ENCODE measurements at places on chromosomes 5 and 9.

GRCh38 chr5:74766418-74766848 lies 484 bp downstream of the GFM2 start:
- no peak for DNase-seq

DNA sequence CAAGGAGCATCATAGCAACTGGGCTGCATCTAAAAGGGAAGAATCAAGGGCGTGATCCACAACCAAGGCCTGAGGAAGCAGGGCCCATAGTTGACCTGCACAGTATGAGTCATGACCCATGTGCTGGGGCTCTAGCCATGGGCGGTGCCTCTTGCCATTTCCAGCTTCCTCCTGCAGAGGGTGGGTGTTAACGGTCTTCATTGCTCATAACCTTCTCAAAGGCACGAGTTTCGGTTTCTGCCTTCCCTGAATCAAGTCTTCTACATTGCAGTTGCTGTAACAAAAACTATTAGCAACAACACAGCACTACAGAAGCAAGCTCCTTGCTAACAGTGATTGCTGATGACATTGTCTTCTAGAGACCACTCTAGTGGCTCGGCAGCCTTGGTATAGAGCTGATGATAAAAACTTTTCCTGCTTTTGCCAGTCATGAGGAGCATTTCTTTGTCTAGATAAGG lies 66.9 kb downstream of the CTSL start:
- DNase-seq, result no peak

DNA sequence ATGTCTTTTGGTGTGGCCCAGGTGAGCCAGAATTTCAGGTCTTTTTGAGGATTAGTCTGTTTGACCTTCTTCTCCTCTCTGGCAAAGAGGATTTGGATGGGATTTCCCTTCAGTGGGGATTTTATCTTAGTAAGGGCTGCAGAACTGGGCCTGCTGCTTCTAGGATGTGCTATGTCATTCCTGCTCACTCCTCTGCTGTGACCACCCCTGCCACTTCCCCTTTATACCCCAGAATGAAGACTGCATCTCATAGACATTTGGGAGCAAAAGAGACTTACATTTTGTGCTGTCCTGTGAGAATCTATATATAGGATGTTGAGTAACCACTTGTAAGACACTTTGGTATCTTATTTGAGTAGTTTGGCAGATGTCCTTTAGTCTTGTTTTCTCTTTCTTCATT lies 76.2 kb downstream of the ARHGAP26 start:
- no peak for DNase-seq

GRCh38 chr5:142998316-142999020 lies 228.3 kb downstream of the ARHGAP26 start:
- no peak for DNase-seq

- DNase-seq, result no peak
Measured at GRCh38 chr5:29304545-29304944, 1888.9 kb upstream of the CDH6 start.

GRCh38 chr9:20995616-20996015 lies 35.8 kb downstream of the HACD4 start:
- no peak for DNase-seq

DNA sequence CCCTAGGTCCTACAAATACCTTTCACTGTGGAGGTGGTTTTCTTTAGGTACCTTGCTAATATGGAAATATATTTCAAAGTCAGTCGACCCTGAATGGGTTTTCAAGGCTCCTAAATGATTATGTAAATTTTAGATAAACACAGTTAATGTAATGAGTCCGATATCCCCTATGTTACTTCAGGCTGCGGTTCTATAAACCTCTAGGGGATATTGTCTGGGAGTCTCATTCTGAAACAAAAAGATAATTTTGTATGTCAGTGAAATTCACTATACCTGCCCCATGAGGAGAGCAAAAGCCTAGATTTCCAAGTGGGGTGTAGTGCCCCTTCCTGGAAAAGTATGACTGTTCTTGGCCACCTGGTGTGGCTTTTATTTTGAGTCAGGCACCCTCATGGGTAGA lies 377.3 kb downstream of the ICE1 start:
- no peak for DNase-seq

DNA sequence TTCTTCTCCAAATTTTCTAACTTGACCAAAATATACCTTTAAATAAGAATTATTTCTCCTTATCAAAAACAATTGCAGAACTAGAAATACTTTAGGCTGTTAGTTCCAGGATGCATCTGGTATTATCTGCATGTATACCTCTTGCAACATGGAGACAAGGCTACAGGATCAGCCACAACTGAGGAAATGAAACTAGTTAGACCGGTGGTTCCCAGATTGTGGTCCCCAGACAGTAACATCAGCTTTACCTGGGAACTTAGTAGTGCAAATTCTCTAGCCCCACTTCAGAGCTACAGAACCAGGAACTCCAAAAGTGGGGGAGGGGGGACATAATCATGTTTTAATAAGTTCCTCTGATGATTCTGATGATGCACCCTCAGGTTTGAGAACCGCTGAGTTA lies 61.6 kb upstream of the C9orf72 start:
- DNase-seq, result no peak

DNA sequence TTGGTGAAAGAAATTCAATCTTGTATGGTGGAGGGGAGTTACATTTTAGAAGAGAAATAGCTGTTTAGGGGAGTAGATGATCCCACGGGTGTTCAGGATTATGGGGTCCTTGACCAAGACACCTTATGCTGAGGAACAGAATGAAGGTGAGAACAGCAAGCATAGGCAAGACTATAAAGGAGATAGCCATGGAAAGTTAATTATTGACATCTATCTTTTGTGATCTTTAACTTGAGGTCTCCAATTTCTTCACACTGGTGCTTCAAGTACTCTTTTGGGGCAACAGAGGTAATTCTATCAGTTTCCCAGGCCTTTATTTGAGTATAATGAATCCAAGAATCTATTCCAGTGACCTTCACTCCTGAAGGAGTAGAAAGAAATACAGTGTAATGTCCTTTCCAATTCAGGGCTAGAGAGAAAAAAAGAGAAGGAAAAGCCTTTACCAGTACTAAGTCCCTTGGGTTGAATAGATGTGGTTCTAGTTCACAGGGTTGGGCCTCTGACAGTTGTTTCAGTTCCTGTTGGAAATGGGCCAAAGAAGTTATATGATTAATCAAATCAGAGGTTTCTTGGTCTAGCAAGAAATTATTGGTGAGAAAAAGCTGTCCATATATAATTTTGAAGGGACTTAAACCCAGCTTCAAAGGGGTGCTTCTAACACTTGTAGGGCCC lies 2104.1 kb upstream of the ACO1 start:
- DNase-seq, result no peak

GRCh38 chr5:58491216-58491892 lies at the start of gene GAPT:
Gene GAPT (plus strand): TSS chr5:58491435. CDS start chr5:58494537, 3,102 bp downstream.
- DNase-seq, result no peak

Data from NCI-H1417 treated with DMSO at 0.1 percent for 48 hours (cell line).